ENCODE measurements at places on chromosomes 4 and X.

DNA sequence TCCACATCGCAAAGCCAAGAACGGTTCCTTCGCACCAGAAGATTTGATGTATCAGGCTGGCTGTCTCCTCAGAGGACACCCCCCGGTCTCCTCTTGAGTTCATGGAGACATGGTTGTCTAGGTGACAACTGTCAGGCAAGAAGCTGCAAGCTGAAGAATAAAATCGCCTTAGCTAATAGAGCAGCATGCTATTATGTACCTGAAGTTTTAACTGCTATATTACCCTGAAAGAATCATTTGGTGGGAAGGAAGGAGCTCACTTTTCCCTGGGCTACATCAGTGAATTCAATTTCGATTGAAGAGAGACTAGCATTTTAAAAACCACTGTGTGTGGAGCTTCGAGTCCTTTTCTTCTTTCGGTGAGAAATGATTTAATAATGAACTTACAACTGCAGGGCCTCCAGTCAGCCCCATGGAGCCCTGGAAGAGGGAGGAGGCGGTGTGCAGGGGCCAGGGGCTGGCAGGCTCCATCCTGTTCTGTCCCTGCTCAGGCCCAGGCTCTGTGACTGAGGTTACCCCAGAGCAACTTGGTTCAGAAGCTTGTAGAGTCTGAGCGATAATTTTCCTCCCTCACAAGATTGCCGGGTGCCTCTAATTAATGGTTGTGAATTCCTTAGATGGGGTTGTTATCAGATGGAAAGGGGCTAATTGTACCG, 191.3 kb downstream of the MID1IP1 start:
- no peaks in the 10 kb centered on the region for H3K36me3 ChIP-seq
- no peaks in the 10 kb centered on the region for H3K27me3 ChIP-seq
- no peak overlapping the region for H3K27ac ChIP-seq
- no peak for DNase-seq

- no peaks in the 10 kb centered on the region for H3K36me3 ChIP-seq
- H3K4me1 ChIP-seq, result no peaks in the 10 kb centered on the region
- no peak overlapping the region for H3K27ac ChIP-seq
- DNase-seq, result no peak
- H3K4me3 ChIP-seq, result no peak overlapping the region
Observed at GRCh38 chrX:124641737-124642491, 295.6 kb downstream of the SH2D1A start.

DNA sequence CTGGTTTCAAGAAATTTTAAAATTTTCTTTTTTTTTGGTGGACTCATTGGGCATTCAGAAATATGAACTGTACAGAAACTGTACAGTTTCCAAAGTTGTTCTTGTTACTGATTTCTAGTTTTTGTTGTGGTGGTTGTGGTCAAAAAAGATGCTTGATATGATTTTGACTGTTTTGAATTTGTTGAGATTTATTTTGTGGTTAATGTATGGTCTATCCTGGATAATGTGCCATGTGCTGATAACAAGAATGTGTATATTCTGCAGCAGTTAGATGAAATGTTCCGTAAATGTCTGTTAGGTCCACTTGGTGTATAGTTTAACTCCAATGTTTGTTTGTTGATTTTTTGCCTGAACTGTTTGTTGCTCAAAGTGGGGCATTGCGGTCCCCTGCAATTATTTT, 127.6 kb upstream of the NUDT6 start:
- H3K27ac ChIP-seq, result no peak overlapping the region
- H3K36me3 ChIP-seq, result no peaks in the 10 kb centered on the region
- H3K27me3 ChIP-seq, result no peaks in the 10 kb centered on the region
- DNase-seq, result no peak
- H3K4me3 ChIP-seq, result no peak overlapping the region
- no peaks in the 10 kb centered on the region for H3K4me1 ChIP-seq

DNA sequence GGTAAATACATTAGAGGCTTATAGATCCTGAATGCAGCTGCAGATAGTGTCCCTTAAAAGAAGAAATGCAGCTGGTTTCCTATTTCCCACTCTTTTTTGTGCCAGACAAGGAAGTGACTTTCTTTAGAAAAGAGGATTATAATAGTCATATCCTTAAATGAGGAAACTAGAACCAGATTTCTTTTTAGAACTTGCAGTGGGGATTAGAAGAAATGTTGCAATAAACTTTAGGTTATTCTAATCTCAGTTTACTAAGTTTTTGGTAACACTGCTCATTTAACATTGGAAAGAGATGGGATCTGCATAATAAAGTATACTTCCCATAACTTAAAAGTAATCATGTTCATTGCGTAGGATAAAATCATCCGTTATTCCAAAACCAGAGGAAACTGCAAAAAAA, 101.9 kb downstream of the SLIT2 start:
- H3K4me1 ChIP-seq, result no peaks in the 10 kb centered on the region
- no peak overlapping the region for H3K27ac ChIP-seq
- no peaks in the 10 kb centered on the region for H3K36me3 ChIP-seq

- no peak overlapping the region for H3K27ac ChIP-seq
- H3K4me3 ChIP-seq, result no peak overlapping the region
- DNase-seq, result no peak
Observed at GRCh38 chrX:24575496-24575895, 71.7 kb downstream of the PCYT1B start.
